ENCODE measurements at places on chromosomes 3 and 15. TPM values are rescaled to one million over a fixed set of nuclear protein-coding genes. Genes with fewer than 3 reads are reported as not detected.

DNA sequence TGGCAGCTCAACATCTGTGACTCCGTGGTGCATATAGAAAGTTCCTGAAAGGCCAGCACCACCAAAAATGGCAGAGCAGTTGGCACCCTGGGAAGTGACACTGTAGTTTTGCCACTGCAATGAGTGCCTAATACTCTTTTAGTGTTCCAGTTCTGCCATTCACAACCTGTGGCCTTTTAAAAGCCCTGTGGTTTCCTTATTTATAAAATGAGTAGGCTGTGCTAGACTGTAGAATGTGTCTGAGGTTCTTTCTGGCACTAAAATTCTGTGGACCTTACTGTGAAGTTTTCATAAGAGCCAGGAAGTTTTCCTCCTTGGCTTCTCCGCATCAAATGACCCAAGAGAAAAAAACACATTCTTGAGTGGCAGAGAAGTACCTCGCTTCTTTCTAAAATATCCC, 74.1 kb downstream of the MME start:
- DNase-seq = peak; percentile 40

DNA sequence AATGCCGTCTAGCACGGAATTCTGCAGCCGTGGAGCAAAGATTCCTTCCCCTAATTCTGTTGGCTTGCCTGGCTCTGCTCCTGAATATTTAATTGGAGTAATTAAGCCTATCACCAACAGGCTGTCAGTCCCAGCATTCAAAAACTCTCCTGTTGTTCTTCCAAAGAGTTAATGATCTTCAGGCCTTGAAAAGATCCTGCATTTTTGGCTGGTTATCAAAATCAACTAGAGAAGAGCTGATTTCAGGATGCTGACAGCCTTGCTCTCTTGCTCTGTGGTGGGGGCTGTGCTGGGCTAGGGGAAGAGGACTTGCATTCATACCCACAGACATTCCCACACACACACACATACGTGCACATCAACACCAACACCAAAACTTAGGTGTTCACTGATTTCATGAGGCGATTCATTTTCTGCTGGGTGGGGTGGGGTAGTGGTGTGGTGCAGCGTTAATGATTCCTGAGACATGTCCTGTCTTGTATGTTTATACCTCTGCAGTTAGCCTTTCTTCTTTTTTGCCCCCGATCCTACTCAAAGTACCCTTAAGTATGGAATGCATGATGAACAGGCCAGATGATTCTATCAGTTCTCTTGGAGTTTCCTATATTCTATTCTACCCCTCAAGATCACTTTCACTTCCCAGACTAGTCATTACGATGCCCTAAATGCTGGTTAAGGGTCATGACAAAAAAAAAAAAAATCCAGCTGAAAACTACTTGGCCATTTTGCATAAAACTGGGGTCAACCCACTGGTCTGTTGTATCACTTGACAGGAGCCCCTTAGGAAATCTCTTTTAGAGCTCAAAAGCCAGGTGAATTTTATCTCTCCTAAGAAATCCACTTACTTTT, 42.3 kb downstream of the CPN2 start:
- DNase-seq = no peak

GRCh38 chr15:31897746-31898145, 132.6 kb upstream of the CHRNA7 start:
- no peak for DNase-seq

GRCh38 chr15:58520936-58521292, 89.1 kb downstream of the LIPC start:
- DNase-seq = no peak

DNA sequence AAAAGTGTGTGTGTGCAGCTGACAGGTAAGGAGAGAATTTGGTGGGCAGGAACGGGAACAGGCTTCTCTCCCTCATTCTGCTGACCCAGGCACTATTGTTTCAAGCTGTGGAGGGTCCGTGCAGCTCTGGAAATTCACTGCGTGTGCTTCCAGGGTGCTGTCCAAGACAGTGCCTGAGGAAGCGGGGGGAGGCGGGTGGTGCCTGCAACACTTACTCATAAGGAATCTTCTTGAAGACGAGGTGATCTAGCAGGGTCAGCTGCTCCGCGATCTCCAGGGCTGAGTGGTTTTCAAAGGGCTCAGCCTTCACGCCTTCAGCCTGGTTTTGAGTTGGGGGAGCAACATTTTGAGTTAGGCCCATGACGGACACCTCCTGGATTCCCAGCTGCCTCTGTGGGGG, 46.6 kb upstream of the CTSH start:
- DNase-seq = no peak

- no peak for DNase-seq
Measured at GRCh38 chr15:58355382-58355971, 76.3 kb upstream of the LIPC start.

- no peak for DNase-seq
Measured at GRCh38 chr3:7877312-7877711, 624.3 kb upstream of the LMCD1 start.

DNA sequence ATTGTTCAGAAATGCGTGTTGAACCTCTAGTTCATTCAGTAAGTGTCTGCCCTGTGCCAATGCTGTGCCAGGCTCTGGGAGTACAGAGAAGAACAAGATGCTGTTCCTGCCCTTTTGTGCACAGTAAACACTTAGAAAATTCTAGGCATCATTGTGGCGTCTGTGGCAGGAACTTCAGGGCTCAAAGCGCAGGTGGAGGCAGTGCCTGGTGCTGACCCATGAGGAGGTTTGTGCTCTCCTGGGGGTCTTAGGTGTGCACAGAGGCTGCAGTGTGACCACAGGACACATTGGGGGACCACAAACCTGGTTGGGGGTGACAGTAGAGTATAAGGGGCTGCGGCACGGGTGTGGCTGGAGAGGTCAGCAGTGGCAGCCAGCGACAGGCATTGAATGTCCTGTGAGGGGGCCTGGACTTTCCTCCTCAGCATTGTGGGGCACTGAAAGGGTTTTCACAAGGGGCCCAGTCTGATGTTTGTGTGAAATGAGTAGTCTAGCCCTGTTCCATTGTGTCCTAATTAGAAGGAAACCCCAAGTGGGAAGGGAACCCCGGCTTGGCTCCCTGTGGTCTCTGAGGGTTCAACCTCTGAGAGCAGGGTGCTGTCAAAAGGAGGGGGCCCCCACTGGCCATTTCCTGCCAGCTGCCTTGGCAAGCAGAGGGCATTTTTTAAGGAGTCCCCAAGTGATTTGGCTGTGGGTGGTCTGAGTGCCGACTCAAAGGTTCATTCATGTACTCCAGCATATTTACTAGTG, 20.9 kb downstream of the MRAS start:
- DNase-seq = no peak

DNA sequence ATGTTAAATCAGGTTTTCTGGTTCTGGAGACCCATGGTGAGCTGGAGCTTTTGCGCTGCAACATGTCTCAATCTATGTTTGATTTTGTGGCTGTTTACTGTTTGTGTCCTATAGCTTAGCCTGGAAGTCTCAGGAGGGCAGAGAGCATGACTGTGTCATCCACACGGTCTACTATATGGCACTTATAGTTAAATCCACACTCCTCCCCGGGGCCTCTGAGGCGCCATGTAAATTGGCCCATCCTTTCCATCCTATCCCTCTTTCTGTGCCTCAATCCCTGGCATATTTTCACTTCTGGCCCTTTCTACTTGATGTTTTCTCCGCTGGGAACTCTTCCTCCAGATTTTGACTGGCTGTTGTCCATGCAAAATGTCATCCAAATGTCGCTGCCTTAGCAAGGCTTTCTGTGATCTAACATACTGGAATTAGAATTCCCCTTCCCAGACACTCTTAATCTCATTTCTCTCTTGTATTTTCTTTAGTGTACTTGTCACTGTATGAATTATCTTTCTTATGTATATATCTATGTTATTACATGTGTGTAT, 560.8 kb upstream of the RGMA start:
- no peak for DNase-seq

- no peak for DNase-seq
Measured at GRCh38 chr3:94617312-94617711, 554.5 kb downstream of the NSUN3 start.

- no peak for DNase-seq
Measured at GRCh38 chr15:56353119-56353518, 12.1 kb upstream of the TEX9 start.

DNA sequence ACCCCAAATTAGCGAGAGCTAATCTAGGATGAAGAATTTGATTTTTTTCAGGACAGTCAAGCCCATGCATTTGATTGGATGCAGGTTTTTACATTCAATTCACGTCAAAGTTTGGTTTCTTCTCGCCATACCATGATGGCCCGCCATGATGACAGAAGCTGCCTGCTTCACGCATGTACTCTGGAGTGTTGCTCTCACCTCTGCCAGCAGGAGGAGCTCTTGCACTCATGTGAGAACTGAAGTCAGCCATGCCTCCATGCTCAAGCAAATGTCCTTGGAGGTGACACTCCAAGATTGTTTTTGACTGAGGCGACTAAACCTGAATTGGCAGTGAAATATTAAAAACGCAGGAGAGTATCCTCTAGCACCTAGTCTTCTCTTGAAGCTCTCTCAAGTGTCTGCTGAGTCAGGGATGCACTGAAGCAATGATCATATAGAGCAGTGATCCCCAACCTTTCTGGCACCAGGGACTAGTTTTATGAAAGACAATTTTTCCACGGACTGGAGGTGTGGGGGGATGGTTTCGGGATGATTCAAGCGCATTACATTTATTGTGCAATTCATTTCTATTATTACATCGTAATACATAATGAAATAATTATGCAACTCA, 120.9 kb downstream of the SAMMSON start:
- peak; percentile 74 for DNase-seq

DNA sequence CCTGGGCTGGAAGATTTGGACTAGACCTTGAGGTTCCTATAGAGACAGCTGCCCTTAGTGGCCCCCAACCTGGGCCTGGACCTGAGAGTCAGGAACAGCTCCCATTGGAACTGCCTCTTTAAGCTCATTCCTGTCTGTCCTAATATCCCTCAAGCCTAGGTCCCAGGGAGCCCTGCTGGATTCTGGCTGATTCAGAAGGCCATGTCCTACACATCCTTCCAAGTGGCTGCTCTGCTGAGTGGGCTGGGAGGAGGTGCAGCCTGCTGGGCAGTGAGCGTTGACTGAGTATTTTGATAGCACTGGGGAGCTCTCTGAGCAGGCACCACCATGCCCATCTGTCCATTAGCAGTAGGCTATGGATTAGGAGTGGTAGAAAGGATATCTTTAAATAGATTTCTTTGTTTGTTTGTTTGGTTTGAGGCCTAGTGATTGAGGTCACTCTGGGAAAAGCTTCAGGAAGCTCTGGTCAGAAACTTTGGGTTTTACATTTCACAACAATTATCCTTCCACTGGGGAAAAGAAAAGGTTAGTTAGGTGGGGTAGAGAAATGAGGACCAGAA, 54.6 kb upstream of the ATOSA start:
- DNase-seq = peak; percentile 18

WDR72 gene
- total RNA-seq = 11.5 TPM

CYP1A1 gene
- 2.3 TPM for total RNA-seq
